ENCODE measurements at places on chromosomes 2 and 18. TPM values are rescaled to one million over a fixed set of nuclear protein-coding genes. Genes with fewer than 3 reads are reported as not detected.

The NDC80 gene
- total RNA-seq: 0.75 TPM

The SH3BP4 gene
- 8.5 TPM for total RNA-seq

DNA sequence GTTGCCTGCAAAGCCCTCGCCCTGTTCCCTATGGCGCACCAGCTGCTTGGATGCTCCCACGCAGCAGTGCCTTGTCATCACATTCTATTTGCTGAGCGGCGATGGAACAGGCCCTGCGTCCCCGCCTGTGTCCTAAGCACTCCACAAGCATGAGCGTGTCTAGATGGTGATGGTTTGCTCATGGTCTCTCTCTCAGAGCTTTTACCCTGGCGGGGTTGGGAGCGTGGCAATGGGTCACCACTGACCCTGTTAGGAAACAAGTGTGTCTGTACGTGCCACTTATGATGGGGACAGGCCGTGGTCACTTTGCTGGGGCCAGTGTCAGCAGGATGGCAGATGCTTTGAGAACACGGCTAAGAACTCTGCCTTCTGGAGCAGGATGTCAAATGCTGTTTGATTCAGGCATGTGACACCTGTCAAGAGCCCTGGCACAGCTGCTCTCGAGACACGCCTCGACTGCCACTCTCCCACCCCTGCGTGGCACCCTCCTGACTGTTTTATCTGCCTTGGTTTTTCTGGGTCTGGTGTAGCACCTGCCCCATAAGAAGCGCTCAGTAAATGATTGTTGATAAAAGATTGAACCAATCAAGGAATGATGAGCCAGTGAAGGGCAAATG lies 44.2 kb downstream of the RRM2 start:
- DNase-seq: no peak

DNA sequence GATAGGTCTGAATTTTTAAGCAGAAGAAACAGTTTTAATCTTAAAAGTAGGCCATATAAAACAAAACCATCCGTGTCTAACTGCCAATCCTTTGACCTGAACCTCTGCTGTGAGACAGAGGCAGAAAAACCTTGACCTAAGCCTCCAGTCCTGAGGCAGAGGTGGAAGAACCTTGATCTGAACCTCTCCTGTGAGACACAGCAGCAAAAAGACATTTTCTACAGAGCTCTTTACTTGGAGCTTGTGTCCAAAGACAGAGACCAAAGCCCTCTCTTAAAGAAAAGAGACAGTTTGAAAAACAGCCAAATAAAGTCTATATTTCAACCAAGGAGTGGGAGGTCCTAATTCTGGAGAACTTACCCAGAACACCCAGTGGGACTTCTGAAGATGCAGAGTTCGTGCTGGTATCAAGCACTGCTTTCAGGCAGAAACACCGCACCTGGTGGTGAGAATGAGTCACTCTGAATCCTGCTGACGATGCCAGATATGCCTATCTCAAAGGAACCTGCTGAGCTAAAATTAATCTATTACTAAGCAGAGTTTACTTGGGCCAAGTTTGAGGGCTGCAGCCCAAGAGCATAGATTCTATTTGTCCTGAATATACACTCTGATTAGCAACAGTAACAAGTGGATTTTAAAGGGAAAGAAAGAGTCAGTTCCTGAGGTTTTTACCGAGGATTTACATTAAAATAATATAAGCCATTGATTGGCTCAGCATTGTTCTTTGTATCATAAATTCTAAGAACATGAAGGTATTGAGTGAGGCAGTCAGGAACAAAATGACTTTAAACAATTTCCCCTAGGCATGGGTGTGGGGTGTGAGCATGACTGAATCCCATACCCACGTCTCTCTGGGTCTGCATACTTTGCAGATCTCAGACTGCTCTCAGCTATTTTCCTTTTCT lies 806.4 kb downstream of the TRIB2 start:
- DNase-seq: peak; percentile 58

- DNase-seq: no peak
Measured at GRCh38 chr2:196729418-196729817, 70.1 kb downstream of the GTF3C3 start.

DNA sequence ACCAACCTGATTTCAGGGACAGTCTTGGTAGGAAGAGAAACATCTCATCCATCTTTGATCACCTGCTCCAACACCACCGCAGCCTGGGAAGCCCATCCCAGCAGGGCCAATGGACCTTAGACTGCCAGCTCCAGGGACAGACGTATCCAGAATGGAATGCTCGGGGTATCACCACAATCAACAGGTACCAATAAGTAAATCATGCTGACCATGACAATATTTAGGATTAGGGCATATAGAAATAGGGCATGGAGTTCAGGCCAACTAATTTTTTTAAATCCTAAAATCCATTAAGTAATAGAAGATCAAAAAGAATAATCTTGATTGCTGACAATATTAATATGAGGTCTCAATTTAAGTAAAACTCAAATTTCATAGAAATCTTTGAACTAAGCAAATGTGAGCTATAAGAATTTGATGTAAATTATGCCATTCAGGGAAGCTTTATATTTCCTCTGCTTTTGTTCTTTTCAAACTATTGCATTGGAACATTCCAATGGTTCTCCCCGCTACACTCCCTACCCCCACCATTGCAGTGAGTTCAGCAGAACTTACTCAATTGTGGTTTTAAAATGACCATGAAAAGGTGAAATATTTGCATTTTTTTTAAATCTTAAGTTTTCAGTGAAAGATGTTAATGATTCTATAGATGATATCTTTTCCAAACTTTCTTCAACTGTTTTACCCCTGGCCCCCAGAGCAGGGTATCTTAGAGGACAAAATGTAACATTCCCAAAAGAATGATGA lies 138.6 kb downstream of the DNER start:
- no peak for DNase-seq

DNA sequence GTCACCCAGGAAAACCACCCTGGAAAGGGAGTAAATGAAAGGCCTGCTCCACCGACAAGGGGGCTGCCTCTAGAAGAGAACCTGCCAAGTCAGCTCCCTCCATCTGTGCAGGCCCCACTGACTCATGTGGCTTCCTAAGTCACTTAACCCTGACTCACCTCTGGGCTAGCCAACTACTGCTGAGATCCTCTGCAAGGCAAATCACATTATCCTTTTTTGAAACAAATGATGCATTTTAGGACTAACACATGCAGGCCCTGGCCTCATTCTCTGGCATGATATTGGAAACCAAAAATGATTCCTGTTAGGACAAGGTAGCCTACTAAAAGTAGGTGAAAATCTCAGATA lies 474.6 kb downstream of the EPHA4 start:
- DNase-seq: no peak

- DNase-seq: peak; percentile 61
Measured at GRCh38 chr2:124025171-124025580, at the start of gene CNTNAP5. CNTNAP5 (plus strand) TSS chr2:124025287; CDS start chr2:124025651, 364 bp downstream.

DNA sequence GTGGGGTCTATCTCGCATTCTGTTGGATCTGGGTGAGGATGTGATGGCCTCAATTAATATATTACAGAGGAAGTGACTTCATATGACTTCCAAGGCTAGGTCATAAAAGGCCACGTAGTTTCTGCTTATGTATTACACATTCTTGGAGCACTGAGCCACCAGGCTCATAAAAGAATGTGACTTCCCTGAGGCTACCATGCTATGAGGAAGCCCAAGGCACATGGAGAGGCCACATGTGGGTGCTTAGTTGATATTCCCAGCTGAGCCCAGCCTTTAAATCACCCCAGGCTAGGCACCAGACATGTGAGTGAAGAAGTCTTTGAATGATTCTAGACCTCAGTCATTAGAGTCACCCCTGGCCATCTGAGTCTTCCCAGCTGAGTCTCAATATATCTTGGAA lies 13.3 kb upstream of the REEP1 start:
- DNase-seq: no peak

DNA sequence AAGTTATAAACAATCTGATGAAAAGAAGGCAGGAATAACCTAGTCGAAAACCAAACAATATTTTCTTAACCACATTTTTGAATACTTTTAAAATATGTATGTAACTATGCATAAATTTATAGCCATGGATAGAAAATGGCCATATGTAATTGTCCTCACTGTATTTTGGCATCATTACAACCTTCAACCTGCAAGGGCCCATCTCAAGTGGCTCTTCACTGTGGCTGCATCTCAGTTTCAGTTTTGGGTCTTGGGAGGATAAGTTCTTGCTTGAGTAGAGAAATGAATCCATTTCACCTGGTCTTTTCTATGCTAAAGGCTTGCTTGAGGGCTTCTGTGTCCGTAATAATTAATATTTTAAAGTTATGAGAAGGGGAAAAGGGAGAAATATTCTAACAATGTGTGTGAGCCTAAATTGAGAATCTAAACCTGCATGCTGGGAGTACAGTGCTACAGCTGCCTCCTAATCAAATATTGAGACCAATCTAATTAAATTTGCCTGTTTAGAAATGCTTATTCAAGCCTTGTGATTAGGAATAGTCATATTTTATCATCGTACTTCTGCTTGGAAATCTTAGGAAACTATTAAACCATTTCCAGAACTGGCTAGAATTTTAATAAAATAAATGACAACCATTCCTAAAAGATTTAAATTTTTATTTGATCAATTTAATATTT lies 92.5 kb downstream of the EML4 start:
- no peak for DNase-seq

- no peak for DNase-seq
Measured at GRCh38 chr2:233273120-233273519, 21.6 kb downstream of the ATG16L1 start.

GRCh38 chr2:206158563-206159345 lies 490 bp downstream of the NDUFS1 start:
- no peak for DNase-seq

DNA sequence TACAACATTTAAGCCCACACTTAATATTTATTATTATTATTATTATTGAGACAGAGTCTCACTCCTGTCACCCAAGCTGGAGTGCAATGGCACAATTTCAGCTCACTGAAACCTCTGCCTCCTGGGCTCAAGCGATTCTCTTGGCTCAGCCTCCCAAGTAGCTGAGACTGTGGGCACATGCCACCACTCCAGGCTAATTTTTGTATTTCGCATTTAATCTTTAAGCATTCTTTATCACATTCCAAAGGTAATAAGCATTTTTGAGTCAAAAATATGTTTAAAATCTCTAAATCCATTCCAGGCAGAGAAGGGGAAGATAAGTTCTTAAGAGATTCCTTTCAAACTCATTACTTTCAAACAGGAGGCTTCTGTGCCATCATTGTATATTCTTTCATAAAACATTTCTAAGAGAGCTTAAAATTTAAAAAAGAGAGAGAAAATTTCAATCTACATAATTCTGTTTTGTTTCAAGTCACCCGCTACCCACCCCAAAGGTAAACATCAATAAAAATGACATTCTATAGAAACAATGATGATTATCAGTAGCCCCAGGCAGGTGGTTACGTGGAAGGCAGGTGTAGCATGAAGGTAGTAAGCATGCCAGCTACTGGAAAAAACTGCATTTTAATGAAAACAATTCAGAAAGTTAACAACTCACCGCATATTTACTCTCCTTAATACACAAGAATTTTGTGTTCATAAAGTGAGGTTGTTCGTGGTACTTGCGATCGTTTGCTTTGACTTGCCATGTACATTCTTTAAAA lies 84.4 kb upstream of the NARS1 start:
- no peak for DNase-seq

DNA sequence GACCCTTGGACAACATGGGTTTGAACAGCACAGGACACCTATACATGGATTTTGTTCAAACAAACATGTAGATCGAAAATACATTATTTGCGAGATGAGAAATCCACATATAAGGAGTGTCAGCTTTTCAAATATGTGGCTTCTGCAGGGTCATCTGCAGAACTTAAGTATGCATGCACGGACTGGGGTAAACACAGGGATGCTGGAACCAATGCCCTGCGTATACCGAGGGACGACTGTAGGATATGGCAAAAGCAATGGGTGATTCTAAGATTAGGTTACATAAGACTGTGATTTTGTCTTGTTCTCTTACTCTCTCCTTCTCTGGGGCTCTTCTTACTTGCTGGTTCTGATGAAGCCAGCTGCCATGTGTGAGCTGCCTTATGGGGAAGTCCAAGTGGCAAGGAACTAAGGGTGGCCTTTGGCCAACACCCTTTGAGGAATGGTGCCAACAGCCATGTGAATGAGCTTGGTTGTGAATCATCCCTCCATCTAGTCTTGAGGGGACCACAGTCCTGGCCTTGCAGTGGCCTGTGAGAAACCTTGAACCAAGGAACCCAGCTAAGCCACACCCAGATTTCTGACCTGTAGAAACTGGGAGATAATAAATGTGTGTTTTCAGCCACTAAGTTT lies 66.5 kb downstream of the EVA1A start:
- no peak for DNase-seq

DNA sequence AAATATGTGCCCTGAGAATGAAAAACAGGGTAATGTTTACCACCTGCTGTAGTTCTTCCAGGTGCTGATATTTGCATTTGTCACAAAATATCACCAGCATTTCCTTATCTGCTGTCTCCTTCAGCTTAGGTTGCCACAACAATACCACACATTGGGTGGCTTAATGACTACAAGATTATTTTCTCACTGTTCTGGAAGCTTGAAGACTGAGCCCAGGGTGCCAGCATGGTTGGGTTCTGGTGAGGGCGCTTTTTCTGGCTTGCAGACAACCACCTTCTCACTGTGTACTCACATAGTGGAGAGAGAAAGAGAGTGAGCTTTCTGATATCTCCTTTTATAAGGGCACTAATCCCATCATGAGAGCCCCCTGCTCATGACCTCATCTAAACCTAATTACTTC lies 407.5 kb upstream of the RGPD4 start:
- no peak for DNase-seq

DNA sequence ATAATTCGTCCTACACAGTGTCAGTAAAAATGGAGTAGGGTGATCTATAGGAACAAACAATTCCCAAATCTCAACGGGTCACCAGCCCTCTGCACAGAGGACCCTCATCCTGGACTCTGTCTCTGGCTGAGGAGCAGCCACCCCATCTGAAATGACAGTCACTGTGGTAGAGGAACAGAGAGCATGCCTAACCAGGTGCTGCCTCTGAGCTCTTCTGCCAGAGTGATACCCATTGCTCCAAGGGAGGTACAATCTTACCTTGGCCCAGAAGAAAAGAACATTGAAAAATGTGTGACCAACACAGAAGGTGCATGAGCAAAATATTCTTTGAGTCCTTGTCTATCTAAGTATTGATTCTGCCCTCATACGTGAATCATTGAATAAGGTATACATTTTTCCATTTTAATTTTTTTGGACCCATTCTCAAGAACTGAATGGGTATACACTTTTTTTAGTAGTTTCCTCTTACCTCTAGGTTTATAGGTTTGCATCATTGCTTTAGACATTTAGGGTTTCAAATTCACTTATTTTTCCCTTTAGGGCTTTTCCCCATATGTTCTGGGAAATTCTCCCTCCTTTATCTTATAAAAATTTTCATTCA lies 8.7 kb downstream of the SP140 start:
- DNase-seq: no peak

All from heart left ventricle (tissue), 16 donors.